Activated gamma-delta T cell treated with anti-CD3 and anti-CD28 coated beads, Interleukin-2, amount 50 U/mL, for 16 hours (primary cell): ENCODE measurements at places on chromosomes 1 and 21.

- no peak for DNase-seq
Observed at GRCh38 chr1:206631085-206631509, 4.2 kb upstream of the DYRK3 start.

DNA sequence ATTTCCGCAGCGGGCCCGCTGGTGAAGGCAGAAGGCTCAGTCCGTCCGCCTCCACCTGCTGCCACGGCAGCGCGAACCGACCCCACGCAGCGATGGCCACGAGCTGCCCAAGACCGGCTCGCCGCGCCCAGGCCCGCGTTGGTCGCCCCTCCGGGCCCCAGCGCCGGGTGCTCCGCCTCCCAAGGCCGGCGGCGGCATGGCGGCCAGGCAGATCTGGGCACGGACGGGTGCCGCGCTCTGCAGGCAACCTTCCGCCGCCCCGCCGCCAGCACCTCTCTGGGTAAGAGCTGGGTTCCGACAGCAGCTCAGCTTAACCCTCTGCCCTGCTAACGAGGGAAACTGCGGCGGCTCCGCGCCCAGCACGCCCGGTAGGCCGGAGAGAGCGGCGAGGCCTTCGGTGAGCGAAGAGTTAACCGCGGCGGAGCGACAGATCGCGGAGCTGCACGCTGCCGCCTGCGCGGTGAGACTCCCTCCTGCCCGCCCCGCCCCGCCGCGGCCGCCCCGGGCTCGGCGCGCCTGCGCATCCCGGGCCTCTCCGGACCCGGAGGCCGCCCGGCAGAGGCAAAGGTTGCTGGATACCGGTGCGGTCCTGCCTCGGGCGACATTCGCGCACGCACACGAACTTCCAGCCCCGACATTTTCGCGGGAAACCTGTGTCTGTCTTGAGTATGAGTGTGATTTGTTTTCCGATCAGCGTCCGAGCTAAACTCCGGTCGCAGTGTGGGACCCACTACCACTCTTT, at the start of gene C1orf53:
Gene C1orf53, plus strand, starts transcription at position 177 of the 742 bp plus-strand sequence. Its CDS starts 20 bp downstream, at position 197.
- DNase-seq, result peak; percentile 60

- no peak for DNase-seq
Observed at GRCh38 chr1:209661071-209661470, 8.8 kb upstream of the LAMB3 start.

- no peak for DNase-seq
Observed at GRCh38 chr1:15876357-15877055, 29.0 kb downstream of the SPEN start.

DNA sequence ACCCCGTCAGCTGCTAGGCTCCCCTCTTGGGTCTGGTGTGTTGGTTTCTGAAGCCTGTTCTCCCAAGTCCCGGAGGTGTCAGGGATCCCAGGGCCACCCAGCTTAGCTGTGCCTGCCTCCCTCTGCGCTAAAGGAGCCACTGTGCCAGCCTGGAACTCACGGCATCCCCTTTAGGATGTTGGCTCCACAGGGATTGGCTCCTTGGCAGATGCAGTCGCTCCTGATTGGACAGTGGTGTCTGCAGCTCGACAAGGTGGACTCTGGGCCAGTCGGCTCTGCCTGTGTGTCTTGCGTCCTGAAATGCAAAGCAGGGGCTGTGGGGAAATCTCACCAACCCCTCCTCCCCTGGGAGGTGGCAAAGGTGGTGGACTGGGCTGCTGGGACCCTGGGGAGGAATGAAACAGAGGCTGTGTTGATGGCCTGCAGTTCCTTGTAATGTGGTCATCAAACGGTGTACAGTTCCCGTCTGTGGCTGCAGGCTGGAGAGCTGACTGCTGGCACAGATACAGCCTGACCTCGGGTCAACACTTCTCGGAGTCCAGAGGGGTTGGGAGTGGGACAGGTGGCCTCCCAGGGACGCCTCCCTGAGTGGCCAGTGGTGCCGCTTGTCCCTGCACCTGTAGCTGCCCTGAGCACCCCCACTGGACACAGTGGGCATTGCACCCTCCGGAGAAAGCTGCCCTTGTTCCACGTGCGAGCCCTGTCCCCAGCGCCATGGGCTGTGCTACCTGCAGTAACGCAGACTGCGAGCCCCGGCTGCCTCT, 11.5 kb upstream of the KCNAB2 start:
- no peak for DNase-seq

- no peak for DNase-seq
Observed at GRCh38 chr1:183871601-183872000, 66.7 kb downstream of the RGL1 start.

DNA sequence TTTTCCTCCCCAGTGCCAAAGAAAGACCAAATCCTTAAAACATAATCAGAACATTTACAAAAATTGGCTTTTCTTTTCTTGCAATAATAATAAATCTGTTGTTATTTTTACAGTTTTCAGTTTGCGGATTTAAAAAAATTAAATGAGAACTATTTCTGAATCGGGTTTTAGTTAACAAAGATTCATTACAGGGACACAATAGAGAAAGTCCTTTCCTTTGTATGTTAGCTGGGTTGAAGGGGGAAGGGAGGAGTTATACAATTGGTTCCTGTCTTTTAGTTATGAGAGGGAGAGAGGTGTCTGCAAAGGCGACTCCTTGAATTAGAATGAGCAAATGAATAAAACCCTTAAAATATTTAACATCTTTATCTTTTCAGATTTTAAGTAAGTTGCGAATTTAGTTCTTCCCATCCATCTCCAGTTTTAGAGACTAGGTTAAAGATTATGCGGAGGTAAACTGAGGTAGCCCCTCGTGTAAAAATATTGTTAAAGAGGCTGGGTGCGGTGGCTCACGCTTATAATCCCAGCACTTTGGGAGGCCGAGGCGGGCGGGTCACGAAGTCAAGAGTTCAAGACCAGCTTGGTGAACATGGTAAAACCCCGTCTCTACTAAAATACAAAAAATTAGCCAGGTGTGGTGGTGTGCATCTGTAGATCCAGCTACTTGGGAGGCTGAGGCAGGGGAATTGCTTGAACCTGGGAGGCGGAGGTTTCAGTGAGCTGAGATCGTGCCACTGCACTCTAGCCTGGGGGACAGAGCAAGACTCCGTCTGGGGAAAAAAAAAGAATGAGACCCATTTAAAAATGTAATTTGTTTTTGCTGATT, 3.9 kb downstream of the SPEN start:
- no peak for DNase-seq

DNA sequence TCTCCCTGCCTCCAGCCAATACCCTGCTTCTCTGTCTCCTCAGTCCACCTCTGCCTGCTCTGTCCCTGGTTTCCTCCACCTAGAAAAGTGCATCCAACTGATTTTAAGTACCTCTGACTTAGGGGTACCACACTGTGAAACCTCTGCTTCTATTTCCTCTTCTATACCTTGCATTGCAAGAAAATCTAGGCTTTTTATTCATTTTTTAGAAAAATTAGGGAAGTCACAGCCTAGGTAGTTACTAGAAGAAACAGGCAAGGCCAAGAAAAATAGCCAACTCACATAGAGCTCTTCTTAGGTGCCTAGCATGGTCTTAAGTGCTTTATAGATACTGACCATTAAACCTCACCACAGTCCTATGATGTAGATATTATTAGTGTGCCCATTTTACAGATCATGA, 39.1 kb downstream of the HIVEP3 start:
- no peak for DNase-seq

GRCh38 chr1:246923482-246923881, 8.3 kb downstream of the AHCTF1 start:
- no peak for DNase-seq

- DNase-seq, result no peak
Observed at GRCh38 chr1:59057211-59057694, 239.6 kb upstream of the FGGY start.

DNA sequence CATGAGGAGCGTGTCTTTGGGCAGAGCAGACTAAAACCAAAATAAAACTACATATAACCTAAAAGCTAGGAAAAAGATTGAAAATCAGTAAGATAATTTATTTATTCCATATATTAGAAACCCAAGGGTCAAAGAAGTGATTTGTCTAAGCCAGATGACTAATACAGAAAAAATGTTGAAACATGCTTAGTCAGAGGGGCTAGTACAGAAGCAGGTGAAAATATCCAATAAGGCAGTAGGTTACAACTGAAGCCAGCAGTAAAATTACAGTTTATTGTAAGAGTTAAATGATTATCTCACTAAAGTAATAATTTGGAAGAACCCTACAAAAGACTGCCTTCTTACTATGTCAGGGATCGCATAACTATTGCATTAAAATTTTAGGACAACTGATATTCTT, 1190.9 kb upstream of the PRMT6 start:
- no peak for DNase-seq

- no peak for DNase-seq
Observed at GRCh38 chr1:192767798-192768197, 41.0 kb upstream of the RGS2 start.

DNA sequence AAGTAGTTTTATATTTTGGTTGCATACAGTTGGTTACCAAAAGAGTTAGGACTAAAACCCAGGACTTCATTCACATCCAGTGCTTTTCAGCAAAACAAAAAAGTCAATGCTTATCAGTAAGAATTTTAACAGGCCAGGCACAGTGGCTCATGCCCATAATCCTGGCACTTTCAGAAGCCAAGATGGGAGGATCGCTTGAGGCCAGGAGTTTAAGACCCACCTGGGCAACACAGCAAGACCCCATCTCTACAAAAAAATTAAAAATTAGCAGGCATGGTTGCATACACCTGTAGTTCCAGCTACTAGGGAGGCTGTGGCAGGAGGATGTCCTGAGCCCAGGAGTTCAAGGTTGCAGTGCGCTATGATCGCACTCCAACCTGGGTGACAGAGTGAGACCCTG, 47.3 kb downstream of the AKT3 start:
- DNase-seq, result no peak

- DNase-seq, result no peak
Observed at GRCh38 chr21:16608209-16608830, 878.5 kb downstream of the USP25 start.

GRCh38 chr1:201968202-201968925, 13.1 kb downstream of the TIMM17A start:
- DNase-seq, result no peak

DNA sequence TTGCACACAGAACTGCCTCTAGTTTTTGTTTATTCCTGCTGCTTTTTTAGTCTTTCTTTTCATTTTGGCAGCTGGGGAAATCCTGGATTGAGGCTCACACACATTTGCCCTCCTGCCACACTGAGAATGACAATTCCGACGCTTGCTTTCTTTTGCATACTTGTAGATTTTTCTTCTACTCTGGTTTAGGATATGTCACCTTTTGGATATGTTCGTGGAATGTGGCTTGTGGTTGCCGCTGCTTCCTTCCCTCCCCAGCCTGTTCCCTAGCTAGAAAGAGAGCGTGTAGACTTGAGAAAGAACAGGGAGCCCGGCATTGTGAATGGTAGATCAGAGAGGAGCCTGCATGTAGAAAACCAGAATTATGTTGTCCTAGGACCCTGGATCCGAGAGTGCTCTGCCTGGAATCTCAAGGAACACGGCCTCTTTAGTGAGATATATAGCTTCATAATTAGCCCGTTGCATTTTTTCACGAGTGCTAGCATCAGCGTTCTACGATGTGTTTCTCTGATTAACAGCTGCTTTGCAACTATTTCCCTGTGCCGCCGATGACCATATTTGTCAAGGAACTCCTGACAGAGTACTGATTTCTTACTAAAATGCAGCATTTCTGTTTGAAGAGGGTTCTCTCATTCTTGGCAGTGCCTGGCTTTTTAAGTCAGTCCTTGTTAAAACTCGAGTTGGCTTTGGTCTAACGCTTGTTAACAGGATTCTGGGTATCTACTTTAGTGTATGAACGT, 56.2 kb downstream of the PEX14 start:
- DNase-seq, result no peak

- peak; percentile 11 for DNase-seq
Observed at GRCh38 chr1:46394108-46394871, at the start of gene FAAH. Gene FAAH, plus strand, starts transcription at chr1:46394317. Its CDS starts 32 bp downstream, at chr1:46394349.

GRCh38 chr1:192284927-192285326, 31.9 kb upstream of the RGS21 start:
- no peak for DNase-seq

- no peak for DNase-seq
Observed at GRCh38 chr1:47187926-47188250, 1.9 kb downstream of the PDZK1IP1 start.

- DNase-seq, result no peak
Observed at GRCh38 chr1:236144033-236144432, 1.7 kb downstream of the GPR137B start.

- DNase-seq, result no peak
Observed at GRCh38 chr1:76492752-76493430, 374.4 kb upstream of the ST6GALNAC5 start.

GRCh38 chr1:36584874-36585453, 102.3 kb upstream of the CSF3R start:
- no peak for DNase-seq

DNA sequence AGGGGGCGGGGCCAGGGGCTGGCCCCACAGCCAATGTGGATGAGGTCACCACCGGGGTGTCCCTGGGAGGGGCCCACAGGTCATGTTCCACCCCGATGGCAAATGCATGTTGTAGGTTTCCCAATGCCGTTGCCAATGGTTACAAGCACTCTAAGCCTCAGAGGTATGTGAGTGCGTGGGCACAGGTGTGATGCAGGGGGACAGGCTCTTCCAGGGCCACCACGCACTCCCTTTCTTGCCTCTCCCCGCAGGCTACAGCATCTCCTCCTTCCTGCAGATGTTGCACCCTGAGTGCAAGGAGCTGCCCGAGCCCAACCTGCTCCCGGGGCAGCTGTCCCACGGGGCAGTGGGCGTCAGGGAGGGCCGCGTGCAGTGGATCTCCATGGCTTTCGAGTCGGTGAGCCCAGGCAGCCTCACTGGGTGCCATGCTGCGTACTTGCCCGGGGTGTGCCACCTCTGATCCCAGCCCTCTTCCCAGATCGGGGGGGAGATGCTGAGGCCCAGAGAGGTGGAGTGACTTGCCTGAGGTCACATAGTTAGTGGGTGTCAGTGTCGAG, 52.4 kb downstream of the DISP3 start:
- DNase-seq, result no peak

GRCh38 chr1:156670791-156671190, 6.4 kb downstream of the NES start:
- DNase-seq, result no peak

DNA sequence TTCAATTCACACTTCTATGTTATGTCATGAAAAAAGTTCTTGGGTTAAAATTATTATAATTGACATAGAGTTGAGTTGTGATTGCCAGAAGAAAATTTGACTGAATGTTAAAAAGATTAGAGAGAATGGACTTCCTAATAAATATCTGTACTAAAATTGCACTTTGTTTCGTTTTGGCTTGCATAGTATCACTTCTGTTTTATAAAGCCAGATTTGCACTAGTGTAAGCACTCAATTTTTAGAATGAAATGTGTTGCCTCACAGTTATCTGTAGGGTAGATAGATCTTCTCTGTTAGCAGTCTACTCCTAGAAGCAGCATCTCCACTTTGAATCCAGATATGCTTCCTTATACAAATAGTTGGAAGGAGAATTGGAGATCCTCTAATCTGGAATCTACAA, 95.2 kb upstream of the MPC2 start:
- DNase-seq, result no peak
